ENCODE measurements at places on chromosomes 3 and 15. TPM values are rescaled to one million over a fixed set of nuclear protein-coding genes. Genes with fewer than 3 reads are reported as not detected.

The RBP2 gene
- not detected for total RNA-seq

DNA sequence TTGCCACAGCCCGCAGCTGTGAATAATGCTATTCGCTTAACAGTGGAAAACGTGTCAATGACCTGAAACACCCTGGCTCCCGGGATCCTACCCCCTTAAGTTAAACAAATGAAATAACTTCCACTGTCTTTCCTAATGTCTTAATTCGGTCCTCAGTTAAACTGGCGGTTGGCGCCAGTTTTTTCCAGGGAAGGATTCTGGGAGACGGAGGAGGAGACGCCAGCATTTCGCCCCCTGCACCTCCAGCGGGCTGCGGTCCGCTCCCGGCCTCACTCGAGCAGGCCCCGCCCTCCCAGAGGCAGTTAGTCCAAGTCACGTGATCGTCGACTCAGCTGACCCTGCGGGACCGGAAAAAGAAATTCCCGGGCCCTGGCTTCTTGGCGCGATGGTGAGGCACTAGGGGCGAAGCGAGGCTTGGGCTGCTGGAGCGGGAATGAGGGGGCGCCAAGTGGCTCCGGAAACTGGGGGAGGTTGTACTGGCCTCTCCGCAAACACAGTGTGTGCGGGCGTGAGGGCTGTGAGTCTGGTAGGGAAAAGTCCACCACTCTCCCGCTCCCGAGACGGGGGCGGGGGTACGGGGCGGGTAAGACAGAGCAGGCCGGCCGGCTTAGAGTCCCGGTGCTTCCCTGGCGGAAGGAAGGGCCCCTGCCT is at the start of gene COMMD4:
TSS of gene COMMD4 (plus strand) at position 359 of the 651 bp plus-strand sequence. CDS start at position 386, 27 bp downstream.
- peak; percentile 45 for DNase-seq

GRCh38 chr15:76164602-76165001 is 104.8 kb downstream of the TMEM266 start:
- no peak for DNase-seq

The TM4SF18 gene
- 1.4 TPM for total RNA-seq

DNA sequence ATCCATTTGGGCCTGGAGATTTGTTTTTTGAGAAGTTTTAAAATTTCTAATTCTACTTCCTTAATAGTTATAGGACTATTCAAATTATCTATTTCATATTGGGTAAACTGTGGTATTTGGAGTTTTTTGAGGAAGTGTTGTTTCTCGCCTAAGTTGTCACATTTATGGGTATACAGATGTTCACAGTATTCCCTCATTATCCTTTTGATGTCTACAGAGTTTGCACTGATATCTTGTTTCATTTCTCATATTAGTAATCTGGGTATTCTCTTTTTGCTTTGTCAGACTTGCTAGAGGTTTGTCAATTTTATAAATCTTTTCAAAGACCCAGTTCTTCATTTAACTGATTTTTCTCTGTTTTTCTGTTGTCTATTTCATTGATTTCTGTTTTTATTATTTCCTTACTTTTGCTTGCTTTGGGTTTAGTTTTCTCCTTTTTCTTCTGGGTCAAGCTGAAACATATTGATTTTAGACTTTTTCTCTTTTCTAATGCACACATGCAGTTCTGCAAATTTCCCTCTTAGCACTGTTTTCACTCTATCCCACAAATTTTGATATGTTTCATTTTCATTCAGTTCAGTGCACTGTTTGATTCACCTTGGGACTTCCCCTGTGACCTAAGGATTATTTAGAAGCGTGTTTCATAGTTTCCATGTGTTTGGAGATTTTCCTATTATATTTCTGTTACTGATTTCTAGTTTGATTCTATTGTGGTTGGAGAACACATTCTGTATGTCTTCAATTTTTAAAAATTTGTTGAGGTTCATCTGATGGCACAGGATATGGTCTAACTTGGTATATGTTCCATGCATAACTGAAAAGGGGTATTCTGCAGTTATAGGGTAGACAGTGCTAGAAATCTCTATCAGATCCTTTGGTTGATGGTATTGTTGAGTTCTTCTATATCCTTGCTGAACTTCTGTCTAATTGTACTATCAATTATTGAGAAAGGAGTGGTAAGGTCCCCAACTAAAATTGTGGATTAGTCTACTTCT is 79.6 kb downstream of the SUMF1 start:
- DNase-seq: no peak

GRCh38 chr3:100069472-100069871 is 44.8 kb downstream of the FILIP1L start:
- DNase-seq: no peak

DNA sequence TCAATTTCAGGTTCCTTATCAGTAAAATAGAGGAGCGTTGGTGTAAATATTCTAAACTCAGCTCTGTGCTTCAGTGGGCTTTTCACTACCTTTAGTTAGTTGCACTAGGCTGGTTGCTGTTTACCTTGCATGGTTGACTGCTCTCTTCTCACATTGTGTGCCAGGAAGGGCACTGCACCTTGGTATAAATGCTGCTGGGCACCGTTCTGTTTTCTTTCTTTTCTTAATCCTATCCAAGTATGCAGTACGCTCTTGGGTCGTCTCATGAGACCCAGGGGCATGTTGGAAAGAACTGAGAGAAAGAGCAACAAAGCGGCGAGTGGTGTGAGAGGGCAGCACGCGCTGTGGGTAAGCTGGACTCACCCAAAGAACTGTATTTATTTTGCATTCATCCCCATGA is 22.4 kb downstream of the KCNMB2 start:
- DNase-seq: peak; percentile 67

The PLAAT1 gene
- total RNA-seq: 2.1 TPM

The SEMA6D gene
- total RNA-seq: 2.6 TPM

DNA sequence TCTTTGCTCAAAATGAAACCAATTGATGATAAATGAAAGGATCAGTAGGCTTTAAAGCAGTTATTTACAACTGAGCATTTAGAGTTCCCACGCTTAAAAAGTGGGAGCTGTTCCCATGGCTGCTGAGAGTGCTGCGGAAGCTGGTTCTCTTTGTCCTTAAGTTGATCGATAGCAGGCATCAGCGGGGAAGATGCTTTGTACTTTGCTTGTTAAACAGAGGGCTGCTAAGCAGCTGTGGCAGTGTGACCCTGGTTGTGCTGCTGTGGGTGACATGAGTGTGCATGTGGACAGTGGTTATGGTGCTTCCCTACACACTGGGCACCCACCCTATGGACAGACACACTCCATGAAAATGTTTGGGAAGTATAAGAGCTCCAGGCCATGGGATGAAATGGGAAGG is 96.3 kb downstream of the PTPRG start:
- no peak for DNase-seq

The COL7A1 gene
- 47.5 TPM for total RNA-seq

The VGLL4 gene
- 52.4 TPM for total RNA-seq

DNA sequence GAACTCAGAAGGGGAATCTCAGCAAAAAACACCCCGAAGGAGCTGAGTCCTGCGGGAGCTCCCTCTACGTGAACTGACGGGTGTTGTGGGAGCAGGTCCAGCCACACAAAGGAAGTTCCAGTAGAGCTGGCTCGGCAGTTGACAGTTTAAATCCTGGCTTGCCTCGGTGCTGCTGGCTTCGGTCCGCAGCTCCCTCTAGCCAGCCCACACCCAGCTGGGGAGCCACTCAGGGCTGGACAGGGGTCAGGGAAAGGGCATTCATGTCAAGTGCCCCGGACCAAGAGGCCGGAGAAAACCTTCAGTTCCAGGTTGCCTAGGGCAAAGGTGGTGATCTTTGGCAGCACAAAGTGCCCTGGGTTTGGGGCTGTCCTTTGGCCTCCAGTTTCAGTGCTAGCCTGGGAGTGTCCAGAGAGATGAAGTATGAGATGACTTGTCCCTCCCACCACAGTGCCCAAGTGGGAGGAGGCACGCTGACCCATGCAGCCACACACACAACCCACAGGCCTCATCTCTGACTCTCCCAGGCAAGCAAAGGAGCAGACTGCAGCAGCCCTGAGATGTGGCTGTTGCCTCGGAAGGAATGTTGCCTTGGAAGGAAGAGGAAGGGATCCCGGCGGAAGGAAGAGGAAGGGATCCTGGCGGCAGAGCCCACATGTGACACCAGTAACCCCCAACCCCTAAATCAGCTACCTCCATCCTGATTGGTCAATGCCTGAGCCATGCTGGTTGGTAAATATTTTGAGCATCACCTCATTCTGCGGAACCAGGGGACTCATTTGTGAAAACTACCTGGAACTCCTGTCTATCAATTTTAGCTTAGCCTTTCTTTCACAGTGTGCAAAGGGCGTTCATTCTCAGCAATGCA is 13.9 kb upstream of the ANPEP start:
- no peak for DNase-seq

GRCh38 chr3:126053513-126053912 is 30.4 kb downstream of the SLC41A3 start:
- DNase-seq: no peak

GRCh38 chr15:66578286-66578875 is 12.6 kb upstream of the LCTL start:
- DNase-seq: no peak

- DNase-seq: no peak
Measured at GRCh38 chr3:42898896-42899675, 6.9 kb upstream of the ZNF662 start.

The GRK7 gene
- not detected for total RNA-seq

All from epithelial cell of proximal tubule (primary cell).